Activated gamma-delta T cell treated with anti-CD3 and anti-CD28 coated beads, Interleukin-2, amount 50 U/mL, for 16 hours (primary cell): ENCODE measurements at places on chromosomes 1 and 21.

GRCh38 chr1:56387071-56387740, 192.2 kb downstream of the PLPP3 start:
- no peak for DNase-seq

DNA sequence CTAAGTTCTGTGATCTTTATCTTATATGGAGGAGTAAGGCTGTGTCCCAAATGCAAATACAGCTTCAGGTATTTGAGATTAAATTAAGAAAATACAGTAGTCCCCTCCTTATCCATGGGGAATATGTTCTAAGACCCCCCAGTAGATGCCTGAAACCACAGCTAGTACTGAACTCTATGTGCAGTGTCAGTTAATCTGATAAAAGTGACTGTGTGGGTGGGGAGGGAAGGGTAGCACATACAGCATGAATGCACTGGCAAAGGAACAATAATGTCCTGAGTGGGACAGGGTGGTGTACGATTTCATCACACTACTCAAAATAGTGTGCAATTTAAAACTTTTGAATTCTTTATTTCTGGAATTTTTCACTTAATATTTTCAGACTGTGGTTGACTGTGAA, 83.1 kb downstream of the HS2ST1 start:
- no peak for DNase-seq

- DNase-seq, result no peak
Measured at GRCh38 chr1:35745124-35745730, 24.6 kb downstream of the CLSPN start.

- no peak for DNase-seq
Measured at GRCh38 chr1:7019510-7019909, 234.3 kb downstream of the CAMTA1 start.

- DNase-seq, result no peak
Measured at GRCh38 chr1:46544561-46545240, 6.7 kb downstream of the KNCN start.

DNA sequence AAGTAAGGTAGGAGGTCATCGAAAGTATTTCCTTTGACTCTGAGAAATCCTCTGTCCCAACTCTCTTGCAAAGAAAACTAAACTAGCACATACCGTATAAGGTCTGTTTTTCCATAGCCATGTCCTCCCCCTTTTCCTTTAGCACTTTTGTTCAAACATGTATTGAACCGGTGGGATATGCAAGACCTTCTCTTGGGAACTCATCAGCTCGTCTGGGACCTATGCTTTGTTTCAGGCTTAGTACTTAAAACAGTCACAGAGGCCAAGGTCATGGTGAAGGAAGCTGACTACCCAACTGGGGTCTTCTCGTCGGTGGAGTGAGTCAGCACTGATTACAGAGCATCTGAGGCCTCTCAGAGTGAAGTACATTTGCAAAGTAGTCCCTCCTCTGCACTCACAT, 185.0 kb downstream of the ZBTB18 start:
- DNase-seq, result no peak

GRCh38 chr1:178411756-178412399, 84.9 kb downstream of the CLEC20A start:
- DNase-seq, result no peak

GRCh38 chr1:2049718-2050431, at the start of gene PRKCZ:
Gene PRKCZ, plus strand, starts transcription at chr1:2050411. Its CDS starts 220 bp downstream, at chr1:2050631.
- peak; percentile 93 for DNase-seq

DNA sequence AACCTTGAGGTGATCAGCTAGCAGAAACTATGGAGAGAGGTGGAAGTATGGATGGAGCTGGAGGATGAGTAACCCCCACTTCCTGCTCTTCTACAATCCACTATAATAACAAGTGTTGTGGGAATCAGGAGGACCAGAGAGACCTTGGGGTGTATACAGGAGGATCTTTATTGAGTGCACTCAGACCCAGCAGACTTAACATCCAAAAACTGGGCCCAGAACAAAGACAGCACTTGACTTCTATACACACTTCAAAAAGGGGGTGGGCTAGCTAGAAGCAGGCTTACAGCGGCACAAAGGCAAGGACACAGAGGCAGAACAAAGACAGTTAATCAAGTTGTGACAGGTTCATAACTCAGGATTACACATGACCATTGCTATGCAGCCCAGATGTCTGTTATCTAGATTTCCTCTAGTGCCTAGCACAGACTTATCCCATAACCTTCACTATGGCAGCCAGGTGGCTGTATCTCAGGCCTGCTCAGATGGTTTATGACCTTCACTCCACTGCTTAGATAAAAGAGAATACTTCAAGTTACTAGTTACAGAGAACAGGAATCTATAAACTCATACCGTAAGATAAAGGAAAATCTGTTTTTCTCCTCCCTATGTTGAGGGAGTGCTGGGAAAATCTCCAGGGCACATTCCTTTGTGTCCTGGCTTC, 36.1 kb upstream of the PADI2 start:
- no peak for DNase-seq

- DNase-seq, result no peak
Measured at GRCh38 chr1:53561503-53562105, 102.4 kb downstream of the DMRTB1 start.

DNA sequence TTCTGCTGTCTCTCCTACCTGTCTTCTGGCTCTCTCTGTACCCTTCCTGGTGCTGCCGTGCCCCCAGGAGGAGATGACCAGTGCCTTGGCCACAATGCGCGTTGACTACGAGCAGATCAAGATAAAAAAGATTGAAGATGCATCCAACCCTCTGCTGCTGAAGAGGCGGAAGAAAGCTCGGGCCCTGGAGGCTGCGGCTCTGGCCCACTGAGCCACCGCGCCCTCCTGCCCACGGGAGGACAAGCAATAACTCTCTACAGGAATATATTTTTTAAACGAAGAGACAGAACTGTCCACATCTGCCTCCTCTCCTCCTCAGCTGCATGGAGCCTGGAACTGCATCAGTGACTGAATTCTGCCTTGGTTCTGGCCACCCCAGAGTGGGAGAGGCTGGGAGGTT, 38.1 kb upstream of the IL19 start:
- DNase-seq, result no peak

DNA sequence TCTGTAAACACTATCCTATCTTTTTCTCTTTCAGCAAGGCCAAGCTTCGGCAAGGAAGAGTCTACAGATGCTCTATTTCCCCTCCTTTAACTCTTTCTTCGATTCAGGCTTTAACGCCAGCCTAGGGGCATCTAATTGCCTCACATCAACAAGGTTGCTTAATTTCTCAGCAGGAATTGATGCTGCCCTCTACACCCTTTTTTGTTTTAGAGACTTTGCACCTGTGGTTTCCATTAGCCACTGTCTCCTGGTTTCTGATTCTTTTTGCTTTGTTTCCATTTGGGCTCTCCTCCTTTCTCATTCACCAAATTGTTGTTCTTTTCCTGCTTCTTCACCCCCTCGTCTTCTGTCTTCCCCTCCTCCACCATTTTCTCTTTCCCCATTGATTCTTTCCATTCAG, 202.4 kb upstream of the HMCN1 start:
- DNase-seq, result no peak

DNA sequence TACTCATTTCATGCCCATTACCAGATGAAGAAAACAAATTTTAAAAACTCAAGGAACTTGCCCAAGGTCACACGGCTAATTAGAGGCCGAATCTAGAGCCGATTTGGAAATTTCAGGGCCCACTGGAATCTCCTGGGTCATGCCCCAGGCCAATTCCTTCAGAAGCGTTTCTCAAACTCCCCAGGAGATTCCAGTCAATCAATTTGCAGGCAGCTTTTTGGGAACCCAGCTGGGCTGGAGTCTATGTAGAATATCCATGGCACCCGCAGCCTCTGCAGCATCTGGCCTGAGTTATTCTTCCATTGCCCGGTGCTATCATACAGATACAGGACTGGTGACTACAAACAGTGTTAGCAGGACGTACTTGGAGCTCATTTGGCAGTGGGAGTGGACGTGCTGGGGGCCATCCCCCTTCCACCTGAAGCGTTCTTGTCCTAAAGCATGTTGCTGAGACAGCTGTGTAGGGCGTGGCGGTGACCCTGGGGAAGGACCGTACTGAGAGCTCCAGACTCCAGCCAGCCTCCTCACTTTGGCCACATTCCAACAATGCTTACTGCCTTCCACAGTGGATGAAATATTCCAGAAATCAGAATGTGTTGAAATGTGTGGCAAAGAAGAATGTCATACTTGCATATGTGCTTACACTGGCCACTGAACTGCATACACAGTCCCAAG, 38.3 kb downstream of the ABCG1 start:
- no peak for DNase-seq

- DNase-seq, result no peak
Measured at GRCh38 chr1:172019976-172020375, 178.7 kb downstream of the DNM3 start.

DNA sequence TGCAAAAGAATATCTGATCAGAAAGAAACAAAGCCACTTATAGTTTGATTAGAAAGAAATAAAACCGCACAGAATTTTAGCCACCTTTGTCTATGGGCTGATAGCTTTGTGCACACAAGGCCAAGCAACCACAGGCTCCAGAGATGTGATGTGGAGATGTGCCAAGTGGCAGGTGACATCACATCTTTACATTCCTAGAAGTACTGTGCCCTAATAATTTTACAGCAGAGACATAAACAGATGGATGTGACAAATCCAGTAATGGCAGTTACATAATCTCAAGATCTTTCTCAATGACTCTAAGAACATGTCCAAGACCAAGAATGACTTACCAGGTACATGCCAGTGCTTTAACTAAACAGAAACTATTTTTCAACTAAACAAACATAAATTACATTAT, 159.5 kb downstream of the LTN1 start:
- DNase-seq, result no peak

DNA sequence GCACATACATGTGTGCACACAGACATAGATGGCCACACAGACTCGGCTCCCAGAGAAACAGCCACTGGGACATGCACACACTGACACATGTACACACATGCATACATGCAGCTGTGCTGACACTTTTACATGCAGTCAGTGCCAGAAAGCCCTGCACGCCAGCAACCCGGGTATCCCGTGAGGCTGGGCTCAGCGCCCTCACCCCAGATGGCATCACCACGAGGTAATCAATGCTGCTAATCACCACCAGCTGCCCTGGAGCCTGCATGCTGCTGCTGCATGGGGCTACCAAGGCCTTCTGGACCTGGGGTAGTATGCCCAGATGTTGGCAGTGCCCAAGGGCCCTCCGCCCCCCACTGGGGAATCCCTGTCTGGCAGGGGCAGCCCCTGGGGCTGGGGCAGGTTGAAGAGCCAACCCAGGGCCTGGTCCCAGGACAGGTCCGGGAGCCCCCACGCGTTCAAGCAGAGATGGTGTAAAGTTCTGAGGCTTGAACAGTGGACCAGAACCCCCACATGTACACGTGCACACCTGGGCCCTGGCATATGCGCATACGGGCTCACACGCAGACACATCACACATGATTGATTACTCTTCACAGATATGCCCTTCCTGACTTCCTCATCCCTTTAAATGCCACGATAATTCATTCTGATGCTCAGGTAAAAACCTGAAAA, 2.7 kb upstream of the COL16A1 start:
- DNase-seq, result no peak

DNA sequence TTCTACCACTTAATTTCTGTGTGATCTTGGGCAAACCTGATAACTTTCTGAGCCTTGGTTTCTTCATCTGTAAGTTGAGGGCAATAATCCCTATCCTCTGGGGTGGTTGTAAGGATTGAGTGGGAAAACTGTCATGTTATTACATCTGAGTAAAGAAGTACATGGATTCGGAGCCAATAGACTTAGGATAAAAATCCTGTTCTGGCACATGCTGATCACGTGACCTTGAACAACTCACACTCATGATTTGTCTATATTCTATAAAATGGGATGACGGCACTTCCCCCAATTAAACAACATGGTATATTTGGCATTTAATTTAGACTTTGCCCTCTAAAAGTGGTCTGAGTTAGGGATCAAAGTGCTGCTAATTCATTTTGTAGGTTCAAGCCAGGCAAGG, 315.5 kb downstream of the PLPP3 start:
- no peak for DNase-seq

- DNase-seq, result peak; percentile 18
Measured at GRCh38 chr1:44775930-44776729, 790 bp downstream of the RPS8 start.

- DNase-seq, result no peak
Measured at GRCh38 chr1:57848406-57848805, 424.5 kb upstream of the DAB1 start.

DNA sequence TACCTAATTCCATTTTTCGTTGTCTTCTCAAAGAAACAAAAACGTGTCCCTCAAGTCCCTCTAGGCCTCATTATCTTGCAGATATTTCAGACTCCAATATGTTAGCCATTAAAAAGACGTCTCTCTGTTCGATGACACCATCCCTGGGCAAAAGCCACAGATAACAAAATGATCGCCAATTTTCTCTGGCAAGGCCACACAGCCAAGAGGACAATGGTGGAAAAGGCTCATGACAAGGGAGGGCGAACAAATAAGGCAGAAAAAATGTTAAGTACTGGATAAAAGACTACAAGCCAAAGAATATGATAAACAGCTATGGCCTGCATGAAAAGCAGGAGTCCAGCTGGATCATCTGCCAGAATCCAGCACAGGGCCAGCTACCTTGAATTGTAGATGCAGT, 82.9 kb downstream of the TBX15 start:
- no peak for DNase-seq

- no peak for DNase-seq
Measured at GRCh38 chr1:157137408-157138219, 581 bp downstream of the ETV3 start.

- no peak for DNase-seq
Measured at GRCh38 chr21:32350981-32351380, 41.8 kb downstream of the URB1 start.

DNA sequence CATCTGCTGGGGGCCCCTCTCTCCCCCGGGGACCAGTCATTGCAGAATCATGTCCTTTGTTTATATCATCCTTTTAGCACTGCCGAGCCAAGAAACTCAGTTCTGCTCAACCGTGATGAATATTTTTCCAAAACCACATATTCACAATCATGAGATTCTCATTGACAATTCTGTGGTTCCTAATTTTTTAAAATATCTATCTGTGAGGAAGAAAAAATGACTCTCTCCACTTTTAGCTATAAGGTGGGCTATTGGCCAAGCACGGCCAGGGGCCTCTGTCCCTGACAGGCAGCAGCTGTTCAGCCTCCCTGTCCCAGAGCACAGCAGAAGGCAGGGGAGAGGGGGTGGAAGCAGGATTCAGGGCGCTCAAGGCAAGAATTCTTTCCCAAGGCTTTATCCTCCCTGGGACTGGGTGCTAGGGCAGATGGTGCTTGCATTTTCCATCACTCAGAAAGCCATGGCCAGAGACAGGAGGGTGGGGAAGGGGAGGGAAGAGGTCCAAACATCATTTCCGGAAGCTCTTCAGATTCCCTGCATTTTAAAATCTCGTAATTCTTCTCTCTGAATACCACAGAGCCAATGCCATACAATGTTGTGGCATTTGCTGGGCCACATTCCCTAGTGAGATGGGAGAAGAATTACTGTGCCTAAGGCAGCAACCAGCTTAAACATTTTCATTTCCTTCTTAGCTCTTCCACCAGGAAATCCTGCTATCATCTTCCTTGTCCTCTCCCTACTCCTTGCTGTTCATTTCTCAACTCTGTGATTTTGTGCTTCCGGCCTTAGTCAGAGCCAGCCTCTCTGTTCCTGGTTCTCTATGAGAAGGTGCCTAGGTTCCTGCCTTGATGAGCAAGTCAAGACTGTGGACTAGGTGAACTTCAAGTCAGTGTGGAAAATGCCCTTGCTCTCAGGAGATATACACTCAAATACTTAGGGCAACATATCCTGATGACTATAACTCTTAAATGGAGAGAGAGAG, 60.3 kb downstream of the KCNJ6 start:
- DNase-seq, result no peak
